NCI-H226 (cell line): ENCODE measurements at places on chromosomes 11 and 22.
A peak's percentile ranks its signal among the peaks of the same experiment; 100 is the strongest.

- DNase-seq = peak; percentile 25
Observed at GRCh38 chr11:111982019-111982464, 43.2 kb upstream of the DLAT start.

- DNase-seq = peak; percentile 25
Observed at GRCh38 chr11:17760102-17761029, 25.8 kb downstream of the KCNC1 start.

DNA sequence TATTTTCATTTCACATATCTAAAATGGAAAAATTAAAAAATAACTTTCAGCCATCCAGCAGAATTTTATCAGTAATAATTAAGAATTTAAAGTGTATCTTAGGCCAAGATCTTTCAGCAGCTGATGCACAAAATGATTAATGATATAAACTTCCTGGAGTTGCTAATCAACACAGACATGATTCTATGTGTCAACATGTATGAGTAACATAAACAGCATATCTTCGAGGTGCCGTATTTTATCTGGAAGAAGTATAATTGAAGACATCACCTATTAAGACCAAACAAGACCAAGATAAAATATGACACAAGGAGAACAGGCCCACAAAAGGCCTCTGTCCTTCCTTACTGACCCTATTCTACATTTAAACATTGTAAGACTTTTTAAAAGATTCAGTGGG is 45.2 kb downstream of the SLC5A12 start:
- DNase-seq = no peak

DNA sequence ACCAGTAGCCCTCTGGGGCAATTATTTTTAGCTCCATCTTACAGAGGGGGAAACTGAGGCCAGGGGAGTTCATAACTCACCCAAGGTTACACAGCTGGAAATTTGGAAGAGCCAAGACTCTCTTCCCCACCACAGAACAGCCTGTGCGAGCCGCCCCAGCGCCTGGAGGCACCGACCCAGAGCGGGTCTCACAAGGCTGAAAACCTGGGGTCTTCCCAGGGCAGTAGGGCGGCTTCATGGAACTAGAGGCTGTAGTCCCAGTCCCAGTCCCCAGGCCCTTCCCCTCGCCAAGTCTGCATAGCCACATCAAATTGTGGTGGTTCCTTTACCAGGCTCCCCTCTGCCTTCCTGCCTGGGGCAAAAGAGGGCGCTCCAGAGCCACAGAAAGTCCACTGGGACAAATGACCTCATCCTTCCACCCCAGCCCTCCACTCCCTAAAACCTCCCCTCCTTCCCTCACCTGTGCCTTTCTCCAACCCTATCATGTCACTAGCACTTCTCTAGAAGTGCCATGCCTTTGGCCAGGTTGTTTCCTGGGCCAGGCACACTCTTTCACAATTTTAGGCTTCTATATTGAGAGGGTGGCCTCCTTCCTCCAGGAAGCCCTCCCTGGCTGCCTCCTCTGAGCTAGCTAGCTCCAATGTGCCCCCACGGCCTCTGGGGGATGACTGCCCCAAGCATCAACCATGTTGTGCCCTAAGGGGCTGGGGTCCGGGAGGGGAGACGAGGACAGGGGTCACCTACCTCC is 15.2 kb upstream of the CDC42EP1 start:
- peak; percentile 28 for DNase-seq

- no peak for DNase-seq
Observed at GRCh38 chr11:75441804-75442132, 8.8 kb upstream of the KLHL35 start.
